ENCODE measurements at places on chromosomes 4 and X. TPM values are rescaled to one million over a fixed set of nuclear protein-coding genes. Genes with fewer than 3 reads are reported as not detected.
A peak's percentile ranks its signal among the peaks of the same experiment; 100 is the strongest.

GRCh38 chrX:134622813-134623185 is 35.5 kb downstream of the PLAC1 start:
- no peaks in the 10 kb centered on the region for H3K27me3 ChIP-seq
- no peak overlapping the region for H3K27ac ChIP-seq
- H3K36me3 ChIP-seq = no peaks in the 10 kb centered on the region
- H3K4me3 ChIP-seq = no peak overlapping the region
- H3K4me1 ChIP-seq = no peaks in the 10 kb centered on the region

GRCh38 chrX:81202943-81203342 is 1.0 kb downstream of the SH3BGRL start:
- H3K27ac ChIP-seq = peak overlapping the region; percentile 78
- H3K4me3 ChIP-seq = peak overlapping the region; percentile 0
- H3K36me3 ChIP-seq = no peaks in the 10 kb centered on the region
- DNase-seq = no peak

DNA sequence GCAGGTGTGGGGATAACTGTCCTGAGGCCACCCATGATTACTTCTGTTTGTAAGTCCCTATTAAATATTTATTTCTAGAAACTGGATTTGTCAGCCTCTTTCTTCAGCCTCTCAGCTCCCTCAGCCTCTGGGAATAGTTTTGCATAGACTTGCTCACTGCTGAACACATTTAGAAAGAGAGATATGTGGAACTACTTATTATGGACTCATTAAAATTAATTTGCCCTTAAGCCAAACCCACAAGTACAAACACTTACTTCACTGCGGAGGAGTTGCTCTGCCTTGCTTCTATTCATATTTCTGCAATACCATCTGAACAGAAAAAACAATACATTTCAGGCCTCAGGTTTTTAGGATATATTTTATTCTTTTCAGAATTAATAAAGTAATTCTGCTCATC is 22.4 kb upstream of the TXK start:
- H3K4me3 ChIP-seq = no peak overlapping the region
- H3K4me1 ChIP-seq = no peaks in the 10 kb centered on the region
- no peak for DNase-seq
- H3K27ac ChIP-seq = no peak overlapping the region
- H3K27me3 ChIP-seq = no peaks in the 10 kb centered on the region
- peaks cover 4% of the 10 kb centered on the region for H3K36me3 ChIP-seq

- no peaks in the 10 kb centered on the region for H3K27me3 ChIP-seq
- no peak overlapping the region for H3K4me3 ChIP-seq
- no peak for DNase-seq
- H3K27ac ChIP-seq = no peak overlapping the region
- no peaks in the 10 kb centered on the region for H3K36me3 ChIP-seq
- peaks cover 9% of the 10 kb centered on the region for H3K4me1 ChIP-seq
Measured at GRCh38 chr4:94410678-94411206, 41.0 kb upstream of the PDLIM5 start.

DNA sequence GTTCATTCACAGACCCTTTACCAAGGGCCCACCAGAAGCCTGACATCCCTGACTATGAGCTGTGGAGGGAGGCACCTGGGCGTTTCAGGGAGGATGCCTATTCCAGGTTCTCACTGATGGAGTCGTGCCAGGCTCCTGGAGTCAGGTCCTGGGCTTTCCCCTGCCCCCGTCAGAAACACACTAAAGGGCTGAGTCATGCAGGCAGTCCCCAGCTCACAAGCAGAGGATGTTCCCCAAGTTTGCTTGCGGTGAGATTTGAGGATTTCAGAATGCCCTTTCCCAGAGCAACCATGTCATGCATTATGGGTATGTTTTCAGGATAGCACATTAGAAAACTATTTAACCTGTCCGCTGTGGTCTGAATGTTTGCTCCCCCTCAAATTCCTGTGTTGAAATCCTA is 45.2 kb downstream of the FHDC1 start:
- no peak for DNase-seq
- no peaks in the 10 kb centered on the region for H3K36me3 ChIP-seq

DNA sequence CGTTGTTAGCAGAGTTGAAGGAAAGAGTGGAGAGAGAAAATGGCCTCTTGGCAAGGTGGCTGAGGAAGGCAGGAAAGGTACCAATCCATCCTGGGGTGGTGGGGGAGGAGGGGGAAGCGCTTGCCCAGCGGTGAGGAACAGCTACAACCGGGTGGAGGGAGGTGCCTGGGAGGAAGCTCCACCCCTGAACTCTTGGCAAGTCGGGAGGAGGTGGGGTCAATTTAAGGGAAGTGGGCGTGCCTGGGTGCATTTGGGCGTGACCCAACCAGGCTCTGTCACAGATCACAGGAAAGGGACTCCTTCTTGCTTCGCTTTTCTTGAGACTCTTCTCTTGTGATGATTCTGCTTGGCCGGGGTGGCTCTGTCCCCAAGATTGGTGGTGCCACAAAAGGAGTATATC is 41.7 kb downstream of the BCORL1 start:
- H3K36me3 ChIP-seq = no peaks in the 10 kb centered on the region
- no peak overlapping the region for H3K4me3 ChIP-seq
- DNase-seq = peak; percentile 64
- H3K27ac ChIP-seq = no peak overlapping the region
- no peaks in the 10 kb centered on the region for H3K27me3 ChIP-seq
- no peaks in the 10 kb centered on the region for H3K4me1 ChIP-seq

ESX1 gene
- total RNA-seq = not detected

LRIT3 gene
- total RNA-seq = 0.06 TPM

Data from pancreas (tissue), 10 donors.